ENCODE measurements at places on chromosomes 6 and 20. TPM values are rescaled to one million over a fixed set of nuclear protein-coding genes. Genes with fewer than 3 reads are reported as not detected.
A peak's percentile ranks its signal among the peaks of the same experiment; 100 is the strongest.

- H3K27ac ChIP-seq, result no peak overlapping the region
- H3K36me3 ChIP-seq, result peaks cover 9% of the 10 kb centered on the region
- DNase-seq, result no peak
- no peaks in the 10 kb centered on the region for H3K27me3 ChIP-seq
- H3K4me3 ChIP-seq, result no peak overlapping the region
- peaks cover 18% of the 10 kb centered on the region for H3K4me1 ChIP-seq
These were observed 1.6 kb upstream of the TNFRSF6B start for GRCh38 chr20:63694584-63695423.

GRCh38 chr6:6841571-6841970 is 253.1 kb downstream of the LY86 start:
- H3K27me3 ChIP-seq, result no peaks in the 10 kb centered on the region
- no peak for DNase-seq
- H3K4me1 ChIP-seq, result no peaks in the 10 kb centered on the region

Gene RAET1L
- total RNA-seq, result not detected

GRCh38 chr6:145312481-145312880 is 422.8 kb downstream of the EPM2A start:
- no peaks in the 10 kb centered on the region for H3K27me3 ChIP-seq
- no peak for DNase-seq
- H3K4me3 ChIP-seq, result no peak overlapping the region

- no peaks in the 10 kb centered on the region for H3K27me3 ChIP-seq
- H3K27ac ChIP-seq, result no peak overlapping the region
- H3K36me3 ChIP-seq, result no peaks in the 10 kb centered on the region
- DNase-seq, result no peak
These were observed 93.9 kb upstream of the OGFRL1 start for GRCh38 chr6:71194724-71195123.

Gene HLA-DMB
- 26.8 TPM for total RNA-seq

DNA sequence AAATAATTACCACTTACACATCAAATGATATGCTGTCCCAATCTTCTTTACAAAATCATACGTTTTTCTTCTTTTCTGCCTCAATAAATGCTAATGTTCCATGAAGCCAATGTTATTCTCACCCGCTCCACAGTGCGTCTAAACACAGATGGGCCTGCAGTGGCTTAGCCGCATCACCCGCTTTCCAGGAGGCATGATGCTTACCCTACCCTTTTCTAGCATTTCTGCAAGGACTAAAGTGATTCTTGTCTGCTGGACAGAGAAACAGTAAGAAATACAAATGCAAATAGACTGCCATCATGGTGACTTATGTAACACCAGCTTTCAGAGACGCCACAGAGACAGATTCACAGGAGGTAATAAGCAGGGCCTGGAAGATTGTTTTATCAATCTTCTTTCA is 104.4 kb downstream of the RNASET2 start:
- no peaks in the 10 kb centered on the region for H3K36me3 ChIP-seq
- DNase-seq, result no peak
- no peaks in the 10 kb centered on the region for H3K27me3 ChIP-seq

GRCh38 chr6:143059663-143060353 is 881 bp upstream of the AIG1 start:
- peak overlapping the region; percentile 97 for H3K27ac ChIP-seq
- peaks cover 7% of the 10 kb centered on the region for H3K4me1 ChIP-seq
- H3K4me3 ChIP-seq, result peak overlapping the region; percentile 89
- H3K36me3 ChIP-seq, result no peaks in the 10 kb centered on the region
- H3K27me3 ChIP-seq, result no peaks in the 10 kb centered on the region

Gene STXBP5
- total RNA-seq, result 13.6 TPM

GRCh38 chr6:56151609-56152224 is 95.7 kb downstream of the COL21A1 start:
- H3K27me3 ChIP-seq, result no peaks in the 10 kb centered on the region
- peaks cover 6% of the 10 kb centered on the region for H3K4me1 ChIP-seq
- H3K4me3 ChIP-seq, result no peak overlapping the region
- peaks cover 17% of the 10 kb centered on the region for H3K36me3 ChIP-seq
- no peak overlapping the region for H3K27ac ChIP-seq

DNA sequence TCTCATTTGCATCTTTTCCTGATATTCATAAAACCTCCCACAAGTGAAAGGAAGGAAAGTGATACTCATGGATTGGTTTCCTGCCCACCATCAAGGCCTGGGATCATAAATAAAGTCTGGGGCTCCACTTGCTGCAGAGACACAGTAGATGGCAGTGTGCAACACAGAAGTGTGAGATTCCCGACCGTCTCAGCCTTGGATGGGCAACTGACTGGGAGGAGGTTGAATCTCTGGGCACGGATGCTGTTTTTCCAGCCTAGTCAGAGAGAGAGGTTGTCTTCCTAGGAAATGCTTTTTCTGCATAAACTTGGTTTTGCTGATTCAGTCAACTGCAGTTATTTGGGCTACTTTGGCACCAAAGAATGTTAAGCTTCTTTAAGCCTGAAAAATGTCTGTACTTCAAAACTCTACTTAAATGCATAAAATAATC is 9.9 kb upstream of the RFPL4B start:
- H3K4me1 ChIP-seq, result no peaks in the 10 kb centered on the region
- no peak for DNase-seq
- no peak overlapping the region for H3K27ac ChIP-seq
- H3K36me3 ChIP-seq, result no peaks in the 10 kb centered on the region
- H3K4me3 ChIP-seq, result no peak overlapping the region

Gene PSORS1C1
- total RNA-seq, result not detected

All from ascending aorta (tissue), 2 donors.